Osteocyte (in vitro differentiated cells): ENCODE measurements at places on chromosomes 1 and 21. TPM values are rescaled to one million over a fixed set of nuclear protein-coding genes. Genes with fewer than 3 reads are reported as not detected.

DNA sequence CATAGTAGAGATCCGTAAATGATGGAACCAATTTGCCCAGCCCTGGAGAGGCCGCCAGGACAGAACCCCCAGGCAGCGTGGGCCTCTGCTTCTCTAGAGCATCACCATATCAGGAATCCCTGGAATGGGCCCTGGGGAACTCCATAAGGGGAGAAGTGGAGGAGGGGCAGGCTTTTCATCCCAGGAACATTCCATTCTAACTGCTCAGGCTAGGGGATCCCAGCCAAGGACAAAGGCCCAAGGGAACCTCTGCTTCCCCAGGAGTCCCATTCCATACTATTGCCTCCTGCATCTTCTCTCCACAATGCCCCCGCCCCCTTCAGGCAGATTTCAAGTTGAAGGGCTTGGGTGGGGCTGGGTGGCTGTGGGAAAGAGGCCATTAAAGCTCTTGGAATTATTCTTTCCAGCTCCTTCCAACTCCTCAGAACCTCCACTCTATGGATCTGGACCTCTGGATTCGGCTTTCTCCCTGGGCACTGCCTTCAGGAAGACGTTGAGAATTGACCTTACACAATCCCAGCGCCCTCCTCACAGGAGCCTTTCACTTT, 6.0 kb downstream of the TRNP1 start:
- no peaks in the 10 kb centered on the region for H3K27me3 ChIP-seq
- peak overlapping the region; percentile 51 for H3K4me3 ChIP-seq
- H3K27ac ChIP-seq = peak overlapping the region; percentile 95
- peaks cover 78% of the 10 kb centered on the region for H3K4me1 ChIP-seq

DNA sequence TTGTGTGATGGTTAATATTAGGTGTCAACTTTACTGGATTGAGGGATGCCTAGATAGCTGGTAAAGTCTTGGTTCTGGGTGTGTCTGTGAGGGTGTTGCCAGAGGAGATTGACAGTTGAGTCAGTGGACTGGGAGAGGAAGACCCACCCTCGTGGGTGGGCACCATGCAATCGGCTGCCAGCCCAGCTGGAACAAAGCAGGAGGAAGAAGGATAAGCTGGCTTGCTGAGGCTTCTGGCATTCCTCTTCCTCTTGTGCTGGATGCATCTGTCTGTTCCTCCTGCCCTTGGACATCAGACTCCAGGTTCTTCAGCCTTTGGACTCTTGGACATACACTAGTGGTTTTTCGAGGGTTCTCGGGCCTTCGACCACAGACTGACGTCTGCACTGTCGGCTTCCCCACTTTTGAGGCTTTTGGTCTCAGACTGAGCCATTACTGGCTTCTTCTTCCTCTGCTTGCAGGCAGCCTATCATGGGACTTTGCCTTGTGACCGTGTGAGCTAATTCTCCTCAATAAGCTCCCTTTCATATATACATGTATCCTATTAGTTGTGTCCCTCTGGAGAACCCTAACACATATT, 184.3 kb upstream of the LMO4 start:
- no peak overlapping the region for H3K27ac ChIP-seq
- H3K4me3 ChIP-seq = no peak overlapping the region
- no peaks in the 10 kb centered on the region for H3K36me3 ChIP-seq
- H3K27me3 ChIP-seq = peaks cover 13% of the 10 kb centered on the region
- DNase-seq = no peak
- peaks cover 3% of the 10 kb centered on the region for H3K4me1 ChIP-seq

Gene LRRC71
- total RNA-seq = 0.18 and 0.35 TPM in 2 replicates

- no peak for DNase-seq
- no peak overlapping the region for H3K27ac ChIP-seq
- H3K36me3 ChIP-seq = peaks cover 12% of the 10 kb centered on the region
- no peak overlapping the region for H3K4me3 ChIP-seq
These were observed 14.7 kb downstream of the COA7 start for GRCh38 chr1:52683367-52683940.

Gene RIPPLY3
- 0.21 and 0.27 TPM in 2 replicates for total RNA-seq
